Stimulated activated CD8-positive, alpha-beta memory T cell treated with anti-CD3 and anti-CD28 coated beads, Interleukin-4, amount 100 ng/mL, for 1 hour (primary cell): ENCODE measurements at places on chromosomes 4 and X.
A peak's percentile ranks its signal among the peaks of the same experiment; 100 is the strongest.

DNA sequence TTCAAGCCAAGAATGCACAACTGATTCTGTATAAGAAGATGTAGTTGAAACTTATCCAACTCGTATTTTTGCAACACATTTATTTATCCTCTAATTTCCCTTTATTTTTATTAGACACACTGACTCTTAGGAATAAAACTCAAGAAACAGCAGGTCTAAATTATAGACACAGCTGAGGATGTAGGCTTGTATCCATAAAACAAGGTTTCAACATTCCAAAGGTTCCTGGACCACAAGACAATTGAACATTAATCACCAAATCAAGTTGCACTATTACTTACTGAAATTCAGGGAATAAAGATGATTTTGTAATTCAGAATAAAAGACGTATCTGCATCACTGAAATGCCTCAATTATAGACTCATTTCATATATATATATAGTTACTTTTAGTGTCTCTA lies 683.5 kb upstream of the GRIA3 start:
- no peak for DNase-seq

GRCh38 chr4:94965852-94966251 lies 208.1 kb downstream of the BMPR1B start:
- no peak for DNase-seq

DNA sequence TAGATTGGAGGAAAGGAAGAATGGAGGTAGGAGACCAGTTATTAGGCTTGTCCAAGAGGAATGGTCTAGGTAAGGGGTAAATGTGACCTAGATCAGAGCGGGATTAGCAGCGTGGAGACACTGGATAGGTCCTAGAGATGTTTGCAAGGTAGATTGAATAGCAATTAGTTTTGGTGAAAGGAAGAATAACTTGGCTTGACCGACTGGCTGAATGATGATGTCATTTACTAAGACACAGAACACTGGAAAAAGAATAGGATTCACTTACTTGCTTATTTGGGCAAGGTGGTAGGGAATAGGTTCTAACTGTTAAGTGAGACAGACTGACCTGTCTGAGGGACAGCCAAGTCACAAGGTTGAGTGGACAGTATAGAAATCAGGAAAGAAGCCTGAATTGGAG lies 71.3 kb downstream of the VEGFC start:
- no peak for DNase-seq

- no peak for DNase-seq
Measured at GRCh38 chr4:73597594-73597993, 22.6 kb downstream of the RASSF6 start.

DNA sequence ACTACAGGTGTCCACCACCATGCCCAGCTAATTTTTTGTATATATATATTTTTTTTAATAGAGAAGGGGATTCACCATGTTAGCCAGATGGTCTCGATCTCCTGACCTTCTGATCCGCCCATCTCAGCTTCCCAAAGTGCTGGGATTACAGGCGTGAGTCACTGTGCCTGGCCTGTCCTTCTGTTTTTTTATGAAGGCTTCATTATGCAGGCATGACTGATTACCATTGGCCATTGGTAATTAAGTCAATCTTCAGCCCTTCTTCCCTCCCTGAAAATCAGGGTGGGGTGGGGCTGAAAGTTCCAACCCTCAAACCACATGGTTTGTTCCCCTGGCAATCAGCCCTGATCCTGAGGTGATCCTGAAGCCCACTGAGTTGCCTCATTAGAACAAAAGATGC lies 336.9 kb downstream of the PTTG2 start:
- DNase-seq = no peak

- DNase-seq = no peak
Measured at GRCh38 chr4:141416219-141416618, 195.5 kb downstream of the ZNF330 start.

- peak; percentile 26 for DNase-seq
Measured at GRCh38 chrX:73855546-73855945, 292.5 kb downstream of the CHIC1 start.

DNA sequence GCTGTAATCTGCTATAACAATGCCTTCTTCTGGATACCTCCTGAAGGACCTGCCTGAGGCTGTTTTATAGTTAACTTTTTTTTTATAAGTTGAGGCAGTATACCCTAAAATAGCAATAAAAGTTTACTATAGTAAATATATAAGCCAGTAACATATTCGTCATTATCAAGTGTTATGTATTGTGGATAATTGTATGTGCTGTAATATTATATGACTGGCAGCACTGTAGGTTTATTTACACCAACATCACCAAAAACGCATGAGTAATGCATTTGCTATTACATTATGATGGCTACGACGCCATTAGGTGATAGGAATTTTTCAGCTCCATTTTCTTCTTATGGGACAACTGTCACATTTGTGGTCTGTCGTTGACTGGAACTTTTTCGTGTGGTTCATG lies 237.2 kb upstream of the PITX2 start:
- no peak for DNase-seq

- DNase-seq = no peak
Measured at GRCh38 chr4:11623726-11624037, 195.0 kb upstream of the HS3ST1 start.

DNA sequence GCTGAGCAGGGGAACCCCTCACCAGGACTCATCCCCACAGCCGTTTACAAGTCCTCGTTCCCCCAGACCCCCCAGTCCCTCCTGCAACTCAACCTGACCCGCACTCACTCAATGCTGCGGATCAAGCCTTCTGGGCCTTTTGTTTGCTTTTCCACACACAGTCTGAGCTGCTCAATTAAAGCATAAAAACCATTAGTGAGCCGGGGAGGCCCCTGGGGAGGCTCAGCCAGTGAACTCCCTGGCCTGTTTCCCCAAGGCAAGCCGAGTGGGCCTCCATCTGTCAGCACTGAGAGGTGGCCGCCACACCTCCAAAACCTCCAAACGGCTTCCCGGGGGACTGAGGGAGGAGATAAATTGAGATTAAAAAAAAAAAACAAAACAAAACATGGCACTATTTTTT lies 158.5 kb downstream of the SHOX start:
- DNase-seq = no peak
